ENCODE measurements at places on chromosomes 6 and 20.

DNA sequence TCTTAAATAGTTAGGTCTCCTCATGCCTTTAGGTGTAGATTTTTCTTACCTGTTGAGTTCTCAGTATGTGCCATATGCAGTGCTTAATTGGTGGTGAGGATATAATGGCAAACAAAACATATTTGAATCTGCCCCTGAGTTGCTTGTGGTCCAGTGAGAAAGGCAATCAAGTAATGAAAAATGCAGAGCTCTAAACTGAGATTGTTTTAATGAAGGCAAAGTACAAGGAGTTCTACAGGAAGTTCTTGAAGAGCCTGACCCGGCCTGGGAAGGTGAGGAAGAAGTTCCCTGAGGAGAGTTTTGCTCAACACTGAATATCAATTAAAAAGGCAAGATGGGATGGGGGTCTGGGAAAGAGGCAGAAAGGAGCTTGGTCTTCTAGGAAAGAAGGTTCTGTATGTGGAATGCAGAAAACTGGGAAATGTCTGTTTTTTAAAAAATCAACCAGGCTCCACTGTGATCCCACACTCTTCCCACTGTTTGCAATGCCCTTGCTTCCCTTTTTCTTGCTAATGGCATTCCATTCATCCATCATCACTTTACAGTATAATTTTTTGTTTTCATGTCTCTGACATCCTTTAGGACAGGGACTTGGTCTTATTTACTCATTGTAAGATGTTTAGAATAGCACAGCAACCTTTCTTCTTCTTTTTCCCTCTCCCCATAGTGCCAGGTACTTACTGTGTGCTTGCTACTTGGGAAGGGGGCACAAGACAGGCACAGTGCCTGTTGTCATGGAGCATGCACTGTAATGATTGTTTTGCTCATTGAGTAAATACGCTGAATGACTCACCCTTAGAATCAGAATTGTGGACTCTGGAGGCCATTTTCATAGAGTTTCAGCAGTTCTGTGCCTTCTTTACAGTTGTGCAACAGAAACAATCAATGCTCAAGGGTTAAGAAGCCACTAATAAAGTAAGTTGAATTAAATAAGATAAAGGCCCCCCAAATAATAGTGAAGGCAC is 64.3 kb downstream of the ANKS1A start:
- peak; percentile 28 for DNase-seq

DNA sequence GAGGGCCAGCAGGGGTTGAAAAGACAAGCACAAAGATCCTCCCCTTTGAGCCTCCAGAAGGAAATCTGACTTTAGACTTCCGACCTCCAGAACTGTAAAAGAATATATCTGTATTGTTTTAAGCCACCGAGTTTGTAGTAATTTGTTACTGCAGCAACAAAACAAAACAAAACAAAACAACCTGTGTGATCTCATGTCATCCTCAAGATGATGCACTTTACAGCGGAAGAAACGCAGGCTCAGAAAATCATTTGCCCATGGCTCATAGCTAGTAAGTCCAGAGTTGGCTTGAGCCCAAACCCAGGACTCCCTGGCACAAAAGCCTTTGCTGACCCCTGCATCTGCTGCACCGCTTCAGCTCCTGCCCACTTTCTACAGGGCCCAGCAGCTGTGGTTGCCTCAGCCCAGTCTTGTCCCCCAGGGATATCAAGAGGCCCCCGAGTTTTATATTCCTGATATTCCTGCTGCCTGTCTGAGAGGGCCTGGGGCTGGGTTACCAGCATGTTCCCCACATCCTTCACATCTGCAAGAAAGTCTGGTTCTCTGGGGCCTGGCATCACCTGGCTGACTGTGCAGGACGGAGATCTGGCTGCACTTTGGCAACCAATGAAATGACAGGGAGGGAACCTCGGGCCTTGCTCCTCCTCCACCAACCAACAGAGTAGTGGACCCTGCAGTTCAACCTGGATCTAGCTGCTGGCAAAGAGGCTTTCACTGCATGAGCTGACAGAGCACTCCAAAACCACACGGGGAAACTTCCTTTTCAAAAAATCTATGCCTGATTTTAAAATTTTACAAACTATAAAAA is 56.9 kb downstream of the JPH2 start:
- DNase-seq: no peak

DNA sequence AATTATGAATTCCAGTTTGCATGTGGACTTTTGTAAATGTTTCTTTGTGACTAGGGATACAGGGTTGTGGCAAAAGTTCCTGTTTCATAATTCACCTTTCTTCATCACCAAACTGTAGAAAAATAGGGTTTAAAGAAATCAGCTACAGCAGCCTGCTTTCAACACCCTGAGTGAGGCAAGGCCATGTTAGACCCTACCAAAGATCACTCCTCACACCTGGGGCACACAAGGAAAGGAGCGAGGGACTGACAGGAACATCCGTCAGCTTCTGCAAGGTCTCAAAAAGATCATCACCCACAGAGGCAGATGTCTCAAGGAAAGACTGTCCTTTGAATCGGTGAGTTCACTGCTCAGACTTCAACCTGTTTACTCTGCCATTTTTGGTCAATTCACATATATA is 10.5 kb upstream of the STX11 start:
- no peak for DNase-seq

DNA sequence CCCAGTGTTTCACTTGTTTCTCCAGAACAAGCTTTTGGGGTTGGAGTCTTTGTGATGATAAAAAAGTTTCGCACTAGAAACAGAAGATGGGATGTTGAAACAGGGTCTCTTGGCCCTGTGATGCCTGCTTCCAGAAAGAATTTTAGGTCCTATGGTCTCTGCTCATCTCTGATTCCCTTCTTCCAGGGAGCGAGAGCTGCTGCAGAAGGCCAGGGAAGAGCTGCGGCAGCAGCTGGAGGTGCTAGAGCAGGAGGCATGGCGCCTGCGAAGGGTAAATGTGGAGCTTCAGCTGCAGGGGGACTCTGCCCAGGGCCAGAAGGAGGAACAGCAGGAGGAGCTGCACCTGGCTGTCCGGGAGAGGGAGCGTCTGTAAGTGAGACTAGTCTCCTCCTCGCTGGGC is 18.3 kb downstream of the CEP250 start:
- DNase-seq: no peak

DNA sequence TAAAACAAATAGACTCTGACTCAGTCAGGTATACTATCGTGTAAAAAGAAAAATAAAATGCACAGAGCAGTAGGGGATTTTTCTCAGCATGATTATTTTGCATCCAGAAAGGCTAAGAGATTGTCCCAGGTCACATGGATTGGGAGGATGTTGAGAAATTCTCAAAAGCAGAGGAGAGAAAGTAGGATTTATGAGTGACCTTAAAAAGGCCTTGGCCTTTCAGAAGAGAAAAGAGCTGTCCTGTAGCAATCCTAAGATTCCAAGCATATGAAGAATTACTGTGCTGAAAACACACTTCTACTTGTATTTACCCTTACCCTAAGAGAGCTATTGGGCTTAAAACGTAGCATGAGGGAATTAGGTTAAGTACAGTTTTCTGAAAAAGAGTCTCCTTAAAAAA is 149.7 kb upstream of the ENPP5 start:
- no peak for DNase-seq

DNA sequence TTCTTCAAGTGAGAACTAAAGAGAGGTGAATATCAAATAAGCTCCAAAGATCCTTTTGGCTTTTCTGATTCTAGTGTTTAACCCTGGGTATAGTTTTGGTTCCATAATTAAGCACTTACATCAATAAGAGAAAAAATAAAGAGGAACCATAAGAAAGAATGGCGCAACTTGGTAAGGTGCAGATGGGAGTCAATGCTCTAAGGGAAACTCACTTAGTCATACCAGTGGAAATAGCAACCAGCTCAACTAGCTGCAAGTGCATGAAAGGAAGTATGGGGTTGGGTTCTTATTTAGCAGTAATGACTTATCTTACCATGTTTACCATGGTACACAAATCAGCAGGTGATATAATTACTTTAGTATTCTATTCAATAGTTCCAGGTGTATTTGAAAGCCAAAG is 296.5 kb upstream of the RUNX2 start:
- DNase-seq: no peak

- DNase-seq: no peak
Observed at GRCh38 chr6:45045253-45045601, 282.9 kb upstream of the RUNX2 start.

DNA sequence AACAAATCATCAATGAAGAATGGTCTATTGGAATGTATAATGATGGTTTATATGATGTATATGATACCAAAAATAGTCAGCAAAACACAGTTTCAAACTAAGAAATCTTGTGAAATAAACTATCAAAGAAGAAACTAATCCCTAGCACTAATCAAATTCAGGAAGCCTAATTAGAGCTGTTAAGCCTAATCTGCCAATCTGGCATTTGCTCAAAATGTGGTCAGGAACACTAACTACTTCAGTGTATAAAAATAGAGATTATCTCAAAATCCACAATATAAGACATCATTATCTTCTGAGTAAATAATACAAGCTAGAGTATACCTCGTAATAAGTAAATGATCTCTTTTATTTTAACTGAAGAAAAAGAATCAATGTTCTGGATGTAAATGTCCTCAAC is 12.8 kb upstream of the AKAP7 start:
- no peak for DNase-seq

- no peak for DNase-seq
Observed at GRCh38 chr6:145704143-145704781, 31.1 kb downstream of the EPM2A start.

GRCh38 chr20:56967916-56968315 is 298.5 kb downstream of the BMP7 start:
- DNase-seq: no peak

DNA sequence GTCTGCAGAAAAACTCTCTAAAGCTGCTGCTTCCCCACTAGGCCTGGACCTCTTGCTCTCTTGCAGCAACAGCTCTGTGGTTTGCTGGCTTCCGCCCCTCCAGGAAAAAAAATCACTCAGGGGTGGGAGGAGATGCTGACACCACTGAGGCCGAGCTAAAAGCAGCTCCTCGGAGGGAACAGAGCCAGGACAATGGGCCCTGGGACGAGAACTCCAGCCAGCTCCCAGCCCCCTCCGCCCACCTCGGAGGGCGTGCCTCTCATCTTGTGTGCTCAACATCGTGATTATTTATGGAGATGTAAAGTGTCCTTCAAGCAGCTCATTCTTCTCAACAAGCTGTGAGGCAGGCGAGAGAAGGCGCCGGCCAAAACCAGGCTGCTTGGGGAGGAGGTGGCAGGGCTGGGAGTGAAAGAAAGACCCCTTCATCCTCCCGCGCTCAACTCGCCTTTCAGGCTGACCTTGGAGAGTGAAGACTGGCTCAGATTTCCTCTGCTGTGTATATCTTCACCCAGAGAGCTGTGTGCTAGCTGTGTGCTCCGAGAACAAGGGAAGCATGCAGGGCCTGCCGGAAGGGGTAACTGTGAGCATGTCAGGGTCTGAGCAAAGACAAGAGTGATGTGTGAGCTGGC is 53.5 kb upstream of the LRFN2 start:
- DNase-seq: no peak

DNA sequence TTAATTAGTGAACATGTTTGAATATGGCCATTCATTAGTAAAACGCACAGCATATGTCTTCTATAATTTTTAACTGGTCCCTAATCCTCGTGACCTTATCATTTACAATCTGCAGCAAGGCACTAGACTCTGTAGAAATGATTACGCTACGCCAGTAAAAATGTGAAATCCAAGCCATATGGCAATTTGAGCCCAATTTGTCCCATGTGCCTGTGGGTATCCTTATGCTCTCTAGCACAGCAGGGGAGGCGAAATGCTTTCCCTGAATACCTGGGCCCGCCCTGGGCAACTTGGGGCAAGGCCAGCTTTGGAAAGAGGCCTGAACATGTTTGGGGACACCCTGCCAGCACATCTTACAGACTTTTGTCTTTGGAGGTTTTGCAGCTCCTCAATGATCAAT is 122.7 kb upstream of the AGPAT4 start:
- no peak for DNase-seq

DNA sequence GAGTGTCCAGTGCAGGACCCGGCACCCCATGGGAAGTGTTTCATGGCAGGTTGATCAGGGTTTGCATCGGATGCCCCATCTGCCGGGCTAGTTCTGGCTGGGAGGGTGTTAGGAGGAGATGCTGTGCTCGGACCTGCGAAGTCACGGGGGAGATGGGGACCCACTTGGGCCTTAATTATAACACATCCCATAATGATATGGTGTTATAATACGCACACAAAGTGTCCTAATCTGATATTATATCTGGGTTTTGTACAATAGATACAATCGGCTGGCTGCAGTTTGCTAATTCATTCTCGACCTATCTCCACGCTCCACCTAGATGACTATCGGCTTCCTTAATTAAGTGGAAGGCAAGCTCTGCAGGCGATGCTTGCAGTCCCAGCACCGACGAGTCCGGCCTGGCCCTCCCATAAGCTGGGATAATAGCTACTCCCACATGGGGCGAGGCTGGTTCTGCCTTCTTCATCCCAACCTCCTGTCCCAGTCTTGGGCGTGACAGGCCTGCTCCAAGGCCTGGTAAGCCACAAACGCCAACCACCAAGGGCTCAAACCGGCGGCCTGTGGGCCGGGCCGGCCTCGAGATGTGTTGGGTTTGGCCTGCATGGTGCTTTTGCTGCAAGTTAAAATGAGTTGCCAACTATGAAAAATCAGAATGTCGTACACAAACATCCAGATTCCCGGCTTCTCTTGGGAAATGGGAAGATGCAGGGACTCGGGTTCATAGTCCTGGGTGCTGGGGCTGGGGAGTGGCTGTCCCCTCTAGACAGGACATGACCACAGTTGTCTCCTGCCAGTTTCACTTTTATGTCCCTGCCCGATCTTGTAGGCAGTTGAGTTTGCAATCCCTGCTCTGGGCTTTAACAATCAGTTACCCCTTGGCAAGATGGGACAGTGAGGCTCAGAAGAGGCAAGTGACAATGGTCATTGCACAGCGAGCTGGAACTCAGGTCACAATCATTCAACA is 32.7 kb downstream of the CEBPB start:
- no peak for DNase-seq

- DNase-seq: no peak
Observed at GRCh38 chr20:62970307-62971210, 18.1 kb downstream of the SLC17A9 start.

- DNase-seq: peak; percentile 51
Observed at GRCh38 chr6:68134796-68135195, 500.3 kb upstream of the ADGRB3 start.

- DNase-seq: no peak
Observed at GRCh38 chr6:11194356-11195218, 37.9 kb downstream of the NEDD9 start.

DNA sequence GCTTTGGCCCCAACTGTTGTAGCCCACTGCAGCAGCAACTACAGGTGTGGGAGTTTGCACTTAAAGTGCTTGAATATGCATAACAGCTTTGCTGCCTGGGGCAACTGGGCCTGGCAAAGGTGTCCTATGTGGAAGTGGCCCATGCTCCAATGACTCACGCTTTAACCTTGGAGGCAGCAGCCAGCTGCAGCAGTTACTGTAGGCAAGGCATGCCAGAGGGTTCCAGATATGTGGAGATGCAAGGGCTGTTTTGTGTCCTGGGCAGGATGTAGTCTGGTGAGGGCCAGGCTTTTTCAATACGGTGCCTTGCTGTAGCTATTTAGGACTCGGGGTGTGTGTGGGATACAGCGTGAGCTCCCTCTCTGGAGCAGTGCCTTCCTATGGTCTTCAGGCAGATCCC is 150.3 kb downstream of the NKAIN2 start:
- no peak for DNase-seq

GRCh38 chr6:55433446-55434130 is 106.3 kb downstream of the GFRAL start:
- no peak for DNase-seq

GRCh38 chr6:85261271-85261670 is 188.6 kb upstream of the NT5E start:
- no peak for DNase-seq

- no peak for DNase-seq
Observed at GRCh38 chr6:145656128-145656527, 79.2 kb downstream of the EPM2A start.

GRCh38 chr20:33576432-33577125 is 85.5 kb upstream of the C20orf144 start:
- no peak for DNase-seq

- peak; percentile 71 for DNase-seq
Observed at GRCh38 chr6:42315991-42316970, 98.6 kb upstream of the MRPS10 start.

Data from T1000 (cell line).